NCI-H1436 (cell line): ENCODE measurements at places on chromosomes 16 and 17.
A peak's percentile ranks its signal among the peaks of the same experiment; 100 is the strongest.

GRCh38 chr17:15271741-15272140, 6.6 kb upstream of the PMP22 start:
- DNase-seq, result no peak

DNA sequence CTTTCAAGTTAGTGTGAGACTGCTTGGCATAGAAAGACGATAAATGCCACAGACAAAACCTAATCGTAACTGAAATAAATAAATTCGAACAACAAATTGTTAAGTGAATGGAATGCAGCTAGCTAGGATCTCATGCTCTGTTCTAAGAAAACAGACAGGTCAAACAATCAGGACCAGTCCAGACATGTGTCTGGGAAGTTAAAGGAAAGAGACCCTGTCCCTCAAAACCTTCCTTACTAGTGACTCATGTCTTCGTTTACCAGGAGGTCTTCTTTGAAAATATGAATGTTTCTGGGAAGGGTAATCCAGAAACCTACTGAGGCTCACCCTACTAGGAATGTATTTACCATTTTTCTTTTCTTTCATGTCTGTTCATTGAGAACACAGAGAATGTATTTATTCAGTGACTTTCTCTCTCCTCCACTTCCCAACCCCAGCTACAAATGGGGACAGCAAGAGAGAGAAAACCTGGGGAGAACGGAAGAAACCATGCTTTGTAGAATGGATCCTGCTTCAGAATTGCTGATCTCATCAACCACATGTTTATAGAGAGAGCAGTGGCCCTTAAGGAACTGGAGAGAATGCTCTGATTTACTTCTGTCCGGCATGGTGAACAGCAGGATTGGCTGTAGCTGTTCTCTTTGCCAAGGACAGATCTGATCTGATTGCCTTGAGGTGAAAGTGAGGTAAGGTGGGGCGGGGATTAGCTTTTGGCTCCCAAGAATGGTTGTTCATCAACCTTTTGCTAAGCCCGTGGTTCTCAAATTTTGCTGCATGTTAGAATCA, 39.4 kb upstream of the DHX8 start:
- no peak for DNase-seq

DNA sequence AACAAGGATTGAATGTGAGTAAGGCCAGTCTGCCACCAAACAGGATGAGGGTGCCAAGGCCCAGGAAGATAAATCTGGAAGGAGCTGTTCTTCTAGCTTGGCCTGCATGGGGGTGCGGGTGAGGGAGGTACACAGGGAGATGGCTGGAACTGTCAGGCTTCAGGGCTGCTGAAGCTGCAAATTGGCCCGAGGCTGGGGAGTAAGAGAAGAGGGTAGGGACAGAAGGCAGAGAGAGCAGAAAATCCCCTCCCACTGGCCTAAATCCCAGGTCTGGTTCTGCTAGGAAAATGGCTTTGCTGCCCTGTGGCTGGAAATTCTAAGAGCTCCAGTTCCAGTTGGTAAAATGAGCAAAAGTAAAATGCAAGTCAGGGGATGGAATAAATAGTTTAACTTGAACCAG, 87.9 kb downstream of the CCDC182 start:
- no peak for DNase-seq

DNA sequence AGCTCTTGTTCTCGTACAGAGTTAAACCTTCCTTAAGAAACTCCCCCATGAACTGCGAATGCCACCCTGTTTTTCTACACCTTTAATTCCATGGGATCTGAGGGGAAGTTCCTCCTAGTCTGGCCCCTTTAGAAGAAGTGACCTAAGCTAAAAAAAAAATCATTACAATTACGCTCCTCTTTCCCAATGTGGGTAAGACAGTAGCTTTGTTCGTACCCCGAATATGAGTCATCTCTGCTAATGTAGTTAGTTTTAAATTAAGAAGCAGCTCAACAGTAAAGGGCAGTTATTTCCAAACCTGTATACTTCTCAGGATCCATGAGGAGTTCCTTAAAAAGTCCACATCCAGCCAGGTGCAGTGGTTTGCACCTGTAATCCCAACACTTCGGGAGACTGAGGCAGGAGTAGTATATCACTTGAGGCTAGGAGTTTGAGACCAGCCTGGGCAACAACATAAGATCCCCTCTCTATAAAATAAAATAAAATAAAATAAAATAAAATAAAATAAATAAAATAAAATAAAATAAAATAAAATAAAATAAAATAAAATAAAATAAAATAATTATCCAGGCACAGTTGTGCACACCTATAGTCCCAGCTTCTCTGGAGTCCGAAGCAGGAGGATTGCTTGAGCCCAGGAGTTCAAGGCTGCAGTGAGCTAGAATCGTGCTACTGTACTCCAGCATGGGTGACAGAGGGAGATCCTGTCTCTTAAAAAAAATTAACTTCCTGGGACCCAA, 26.1 kb downstream of the RCVRN start:
- no peak for DNase-seq

DNA sequence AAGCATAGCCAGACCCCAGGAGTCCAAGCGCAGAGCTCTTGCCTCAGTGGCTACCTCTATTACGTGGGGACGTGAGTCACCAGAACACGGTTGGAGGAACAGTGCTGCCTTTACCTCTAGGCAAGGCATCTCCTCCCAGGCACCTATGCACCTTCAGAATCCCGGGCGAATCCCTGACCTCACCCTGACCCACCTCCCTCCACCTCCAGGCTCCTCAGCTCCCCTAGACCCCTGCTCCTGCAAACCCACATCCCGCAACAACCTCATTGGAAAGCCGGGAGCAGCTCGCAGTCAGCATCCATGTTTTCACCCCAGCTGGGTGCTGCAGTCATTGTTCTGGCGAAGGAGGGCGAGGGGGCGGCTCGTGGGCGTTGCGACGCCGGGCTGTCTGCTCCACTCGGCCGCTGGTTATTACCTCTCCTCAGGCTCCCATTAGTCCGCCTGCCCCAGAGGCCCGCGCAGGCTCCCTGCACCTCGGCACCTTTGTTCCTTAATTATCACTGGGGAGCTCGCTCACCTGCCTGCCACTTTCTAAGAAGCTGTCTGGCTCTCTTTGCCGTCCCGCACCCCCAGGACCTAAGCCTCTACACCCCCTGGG, 24.6 kb upstream of the DLX4 start:
- peak; percentile 73 for DNase-seq

DNA sequence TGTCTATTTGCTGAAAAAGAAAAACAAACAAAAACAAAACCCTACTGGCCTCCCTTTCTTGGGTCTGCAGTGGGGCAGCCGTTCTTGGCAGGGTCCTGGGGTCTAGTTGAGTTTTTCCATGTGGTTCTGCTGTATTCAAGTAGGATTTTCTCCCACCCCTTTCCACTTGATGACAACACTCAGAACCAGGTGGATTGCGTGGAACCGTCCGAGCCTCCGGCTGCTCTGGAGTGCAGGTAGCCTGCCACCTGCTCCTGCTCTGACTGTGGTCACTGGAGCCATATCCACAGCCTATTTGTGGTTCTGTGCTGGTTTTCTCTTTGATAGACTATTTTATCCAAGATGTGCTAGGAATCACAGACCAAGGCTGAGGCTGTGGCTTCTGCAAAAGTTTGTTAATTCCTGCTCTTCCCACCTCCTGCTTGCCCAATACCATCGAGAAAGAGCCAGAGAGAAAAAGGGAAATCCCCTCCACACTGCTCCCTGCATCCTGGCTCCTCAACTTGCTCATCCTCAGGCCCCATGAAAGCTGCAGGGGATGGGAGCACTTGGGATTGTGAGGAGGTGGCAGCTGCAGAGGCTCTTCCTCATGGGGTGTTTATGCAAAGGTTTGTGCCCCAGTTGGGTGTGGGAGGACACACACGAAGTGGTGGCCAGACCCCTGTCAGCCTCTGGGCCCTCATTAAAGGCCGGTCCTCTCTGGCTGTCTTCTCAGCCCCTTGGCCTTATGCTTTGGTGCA, 377.8 kb upstream of the TNRC6C start:
- DNase-seq, result no peak
